Activated CD4-positive, alpha-beta T cell treated with anti-CD3 and anti-CD28 coated beads, Interleukin-2, amount 50 U/mL, for 24 hours (primary cell): ENCODE measurements at places on chromosomes 7 and 10.

GRCh38 chr10:44856696-44857095 is 54.4 kb upstream of the TMEM72 start:
- no peak for DNase-seq

GRCh38 chr10:5892007-5892406 is 2.0 kb downstream of the FBH1 start:
- no peak for DNase-seq

- no peak for DNase-seq
These were observed 32.3 kb upstream of the PRKCQ start for GRCh38 chr10:6612371-6612770.

DNA sequence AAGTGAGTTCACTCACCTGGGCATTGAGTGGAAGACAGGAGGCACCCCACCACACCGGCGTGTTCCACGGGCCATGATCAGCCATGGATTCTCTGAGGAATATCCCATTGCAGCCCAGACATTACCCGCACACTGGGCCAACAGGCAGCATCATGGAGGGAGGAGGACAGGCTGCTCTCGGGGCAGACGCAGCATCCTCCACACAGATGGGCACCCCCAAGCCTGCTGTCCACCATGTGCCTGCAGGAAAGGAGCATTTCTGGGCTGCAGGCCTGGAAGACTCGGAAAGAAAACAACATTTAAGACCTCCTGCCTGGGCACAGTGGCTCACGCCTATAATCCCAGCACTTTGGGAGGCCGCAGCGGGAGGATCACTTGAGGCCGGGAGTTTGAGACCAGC is 71.0 kb upstream of the SH2B2 start:
- DNase-seq, result no peak

DNA sequence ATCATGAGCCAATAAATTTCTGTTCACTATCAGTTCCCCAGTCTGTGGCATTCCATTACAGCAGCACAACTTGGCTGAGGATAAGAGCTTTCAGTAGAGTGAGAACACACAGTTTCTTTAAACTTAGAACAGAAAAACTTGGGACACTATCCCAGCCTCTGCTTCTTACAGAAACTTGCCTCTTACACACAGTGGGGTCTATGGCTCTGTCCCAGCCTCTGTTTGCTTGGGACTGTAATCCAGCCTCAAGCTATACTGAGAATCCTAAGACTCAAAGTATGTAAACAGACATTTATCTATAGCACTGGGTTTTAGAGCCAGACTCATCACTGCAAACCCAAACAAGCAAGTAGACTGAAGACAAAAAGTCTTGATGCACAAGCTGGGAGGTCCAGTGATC is 355.8 kb upstream of the VSTM2A start:
- DNase-seq, result no peak

GRCh38 chr7:151174246-151175046 is 7.0 kb upstream of the GBX1 start:
- no peak for DNase-seq

DNA sequence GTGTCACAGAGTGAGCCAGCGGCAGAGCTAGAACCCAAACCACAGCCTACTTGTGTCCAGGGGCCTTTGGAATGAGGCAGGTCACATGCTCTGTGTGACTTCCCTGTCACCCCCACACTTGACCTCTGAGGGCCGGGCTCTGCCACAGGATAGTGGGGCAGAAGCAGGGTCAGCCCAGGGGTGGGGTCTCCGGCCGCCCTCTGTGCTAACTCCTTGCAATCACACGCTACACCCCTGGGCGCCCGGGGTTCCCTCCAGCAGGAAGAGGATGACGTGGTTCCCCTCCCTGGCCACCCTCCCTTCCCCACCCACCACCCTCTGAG is 19.8 kb downstream of the TECPR1 start:
- no peak for DNase-seq

DNA sequence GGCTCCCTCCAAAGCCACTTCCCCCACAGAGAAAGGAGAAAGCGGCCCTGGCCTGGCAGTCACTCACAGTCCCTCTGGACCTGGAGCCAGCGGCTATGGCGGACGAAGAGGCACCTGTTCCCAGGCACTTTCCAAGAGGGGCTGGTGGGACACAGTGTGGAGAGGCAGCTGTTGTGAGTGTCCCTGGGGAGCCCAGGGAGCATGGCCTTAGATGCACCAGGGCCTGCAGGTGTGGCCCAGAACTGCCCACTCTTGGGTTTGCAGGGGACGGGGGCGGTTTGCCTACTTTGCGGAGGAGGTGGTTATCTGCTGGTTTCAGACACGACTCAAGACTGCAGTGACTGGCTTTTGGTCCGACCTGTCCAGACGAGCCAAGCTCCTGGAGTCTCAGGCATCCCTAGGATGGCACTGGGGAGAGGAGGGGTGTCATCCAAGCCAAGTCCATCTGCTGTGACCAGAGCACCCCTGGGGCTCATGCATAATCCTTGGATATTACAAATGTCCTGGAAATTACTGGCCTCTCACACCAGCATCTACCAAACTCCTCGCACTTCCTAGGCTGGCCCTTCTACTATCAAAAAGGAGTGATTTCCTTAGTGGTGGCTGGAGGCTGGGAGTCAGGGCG is 18.4 kb downstream of the CTBP2 start:
- no peak for DNase-seq

- no peak for DNase-seq
These were observed 633.8 kb upstream of the IGFBP3 start for GRCh38 chr7:46554688-46555422.

DNA sequence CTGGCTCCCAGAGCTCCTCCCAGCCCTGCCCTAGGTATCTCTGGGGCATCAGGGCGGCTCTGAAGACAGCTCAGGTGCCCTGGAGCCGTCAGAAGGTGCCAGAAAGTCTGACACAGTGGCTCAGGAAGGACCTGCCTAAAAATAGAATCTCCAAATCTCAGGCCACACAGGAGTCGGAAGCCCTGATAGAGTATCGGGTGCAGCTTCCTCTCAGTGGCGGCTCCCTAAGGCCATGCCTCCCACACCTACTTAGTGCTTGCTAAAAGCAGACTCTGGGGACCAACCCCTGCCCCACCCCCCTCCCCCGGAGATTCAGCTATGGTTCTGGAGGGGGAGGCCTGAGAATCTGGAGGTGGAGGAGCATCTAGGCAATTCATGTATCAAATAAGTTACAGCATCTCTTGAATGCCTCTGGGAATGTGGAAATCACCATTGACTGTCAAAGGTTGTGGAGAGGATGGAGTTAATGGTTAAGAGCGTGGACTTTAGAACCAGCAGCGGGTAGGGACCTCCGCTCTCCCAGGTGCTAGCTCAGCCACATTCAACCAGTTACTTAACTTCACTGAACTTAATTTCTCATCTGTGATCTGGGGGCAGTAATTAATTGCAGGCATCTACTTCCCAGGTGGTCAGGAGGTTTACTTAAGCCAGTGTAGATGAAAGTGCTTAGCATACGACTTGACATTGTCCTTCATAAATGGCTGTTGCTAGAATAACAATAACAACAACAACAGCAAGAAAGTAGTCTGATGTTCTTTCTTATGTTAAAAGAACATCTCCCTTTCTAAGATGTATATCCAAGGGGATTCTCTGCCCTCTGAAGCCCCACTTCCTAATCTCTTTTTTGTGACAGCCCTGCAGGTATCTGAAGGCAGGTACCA is 38.6 kb upstream of the MXI1 start:
- DNase-seq, result no peak

GRCh38 chr10:117112220-117112619 is 25.9 kb downstream of the VAX1 start:
- no peak for DNase-seq

GRCh38 chr7:132551439-132551838 is 24.8 kb downstream of the PLXNA4 start:
- no peak for DNase-seq

GRCh38 chr7:104035351-104035750 is 45.9 kb upstream of the RELN start:
- no peak for DNase-seq

- DNase-seq, result no peak
These were observed 39.2 kb downstream of the AIFM2 start for GRCh38 chr10:70093335-70093944.

GRCh38 chr10:810351-810846 is 120.9 kb upstream of the DIP2C start:
- DNase-seq, result no peak

- DNase-seq, result no peak
These were observed 421.4 kb upstream of the ZWINT start for GRCh38 chr10:56782503-56782902.

- DNase-seq, result no peak
These were observed 13.0 kb downstream of the MTURN start for GRCh38 chr7:30147785-30148184.

DNA sequence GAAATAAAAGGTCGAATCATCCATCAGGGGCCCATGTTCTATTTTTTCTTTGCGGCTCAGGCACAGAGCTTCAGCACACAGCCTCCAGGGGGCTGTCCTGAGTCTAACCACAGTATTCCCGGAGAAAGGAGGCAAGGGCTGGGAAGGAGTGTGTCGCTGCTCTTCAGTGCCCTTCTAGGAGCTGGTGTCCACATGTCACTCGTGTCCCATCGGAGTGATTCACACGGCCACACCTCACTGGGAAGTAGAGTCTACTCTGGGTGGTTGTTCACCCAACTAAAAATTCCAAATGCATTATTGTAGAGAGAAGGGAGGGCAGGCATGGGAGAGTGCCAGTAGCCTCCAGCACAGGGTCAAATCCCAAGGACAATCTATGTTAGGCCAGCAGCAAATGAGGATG is 114.8 kb upstream of the LANCL2 start:
- DNase-seq, result no peak

DNA sequence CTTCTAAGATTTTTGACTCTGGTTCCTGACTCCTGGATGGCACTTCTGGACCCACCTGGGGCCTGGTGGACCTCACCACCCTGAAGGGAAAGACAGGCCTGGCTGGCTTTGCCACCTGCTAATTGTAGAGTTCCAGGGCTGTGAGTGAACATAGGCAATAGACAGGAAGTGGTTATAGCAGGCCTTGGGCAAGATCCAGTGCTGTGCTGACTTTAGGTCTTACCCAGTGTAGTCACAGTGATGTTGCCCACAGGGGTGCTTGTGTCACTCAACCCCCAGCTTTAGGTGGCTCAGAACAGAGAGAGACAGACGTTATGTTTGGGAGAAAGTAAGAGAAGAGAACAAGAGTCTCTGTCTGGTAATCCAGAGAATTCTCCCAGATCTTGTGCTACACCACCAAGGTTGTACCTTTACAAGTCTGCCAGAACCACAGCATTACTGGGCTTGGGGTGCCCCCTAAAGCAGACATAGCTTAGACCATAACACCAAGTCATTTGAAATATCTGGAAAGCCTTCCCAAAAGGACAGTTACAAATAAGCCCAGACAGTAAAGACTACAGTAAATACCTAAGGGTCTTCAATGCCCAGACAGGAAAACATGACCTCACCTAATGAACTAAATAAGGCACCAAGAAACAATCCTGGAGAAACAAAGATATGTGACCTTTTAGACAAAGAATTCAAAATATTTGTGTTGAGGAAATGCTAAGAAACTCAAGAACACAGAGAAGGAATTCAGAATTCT is 303.4 kb downstream of the PCLO start:
- no peak for DNase-seq

DNA sequence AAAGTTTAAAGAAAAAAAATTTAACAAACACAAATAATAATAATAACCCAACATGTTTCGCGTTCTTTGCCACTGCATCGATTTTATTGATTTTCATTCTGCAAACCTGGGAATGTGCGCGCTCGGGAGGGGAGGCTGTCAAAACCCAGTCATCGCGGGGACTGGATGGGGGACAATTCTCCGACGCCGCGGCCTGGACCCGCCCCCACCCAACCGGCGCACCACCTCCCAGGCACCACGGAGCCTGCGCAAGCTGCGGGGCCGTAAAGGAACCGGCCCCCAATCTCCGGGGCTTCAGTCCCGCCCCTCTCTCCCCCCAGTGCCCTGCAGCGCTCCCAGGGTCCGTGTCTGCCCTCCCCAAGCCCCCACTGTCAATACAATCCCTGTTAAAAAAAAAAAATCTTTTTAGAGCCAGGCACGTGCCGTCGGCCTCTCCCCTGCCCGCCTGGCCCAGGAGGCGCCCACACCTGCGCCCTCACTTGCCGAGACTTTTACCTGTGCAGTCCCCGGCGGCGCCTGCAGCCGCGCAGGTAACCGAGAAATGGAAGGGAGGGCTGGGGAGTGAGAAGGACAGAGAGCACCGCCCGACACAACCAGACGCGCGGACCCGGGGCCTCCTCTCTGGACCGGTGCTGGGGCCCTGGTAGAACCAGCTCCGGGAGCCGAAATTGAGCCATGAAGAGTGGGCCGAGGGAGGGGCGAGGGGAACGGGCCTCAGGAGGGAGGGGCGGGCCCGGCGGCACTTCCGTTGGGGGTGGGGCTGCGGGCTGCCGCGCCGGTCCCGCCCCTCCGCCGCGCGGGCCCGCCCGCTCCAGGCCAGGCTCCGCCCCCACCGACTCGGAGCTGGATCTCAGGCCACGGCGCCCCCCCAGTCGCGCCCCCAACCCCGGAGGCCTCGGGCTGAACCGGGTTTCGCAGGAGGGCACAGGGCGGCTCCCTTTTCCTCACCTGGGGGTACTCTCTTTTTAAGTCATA is 7.6 kb upstream of the ZNF503 start:
- DNase-seq, result no peak

DNA sequence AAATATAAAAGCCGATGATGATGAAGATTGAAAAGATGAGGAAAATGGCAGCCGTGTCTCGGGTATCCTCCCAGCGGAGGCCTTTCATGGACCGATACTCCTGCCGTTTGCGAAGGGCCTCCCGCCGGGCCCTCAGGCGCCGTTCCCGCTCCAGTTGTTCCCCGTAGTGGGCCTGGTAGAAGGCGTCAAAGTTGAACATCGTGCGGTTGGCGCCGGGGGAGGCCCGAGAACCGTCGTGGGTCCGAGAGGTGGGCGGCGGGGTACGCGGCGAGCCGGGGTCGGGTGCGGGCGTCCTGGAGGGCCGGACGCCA is 553 bp downstream of the DNAJC30 start:
- no peak for DNase-seq

DNA sequence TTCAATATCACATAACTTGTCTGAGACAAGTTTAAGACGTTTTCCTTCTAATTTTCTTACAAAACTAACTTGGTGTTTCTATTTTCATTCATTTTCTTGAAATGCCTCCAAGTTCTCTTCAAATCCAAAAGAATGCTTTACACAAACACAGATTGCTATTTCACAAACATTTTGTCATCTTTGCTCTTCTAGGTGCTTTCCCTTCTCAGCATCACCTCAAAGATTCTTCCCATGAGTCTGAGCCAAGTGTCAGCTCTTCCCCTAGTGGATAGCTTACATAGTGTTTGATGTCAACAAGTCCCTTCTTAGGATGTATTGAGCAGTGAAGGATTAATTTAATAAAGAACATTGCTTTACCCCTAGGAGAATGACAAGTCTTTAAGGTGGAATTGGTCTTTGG is 38.1 kb upstream of the SEMA3A start:
- no peak for DNase-seq

- DNase-seq, result no peak
These were observed 93.4 kb downstream of the AVL9 start for GRCh38 chr7:32588657-32589056.

DNA sequence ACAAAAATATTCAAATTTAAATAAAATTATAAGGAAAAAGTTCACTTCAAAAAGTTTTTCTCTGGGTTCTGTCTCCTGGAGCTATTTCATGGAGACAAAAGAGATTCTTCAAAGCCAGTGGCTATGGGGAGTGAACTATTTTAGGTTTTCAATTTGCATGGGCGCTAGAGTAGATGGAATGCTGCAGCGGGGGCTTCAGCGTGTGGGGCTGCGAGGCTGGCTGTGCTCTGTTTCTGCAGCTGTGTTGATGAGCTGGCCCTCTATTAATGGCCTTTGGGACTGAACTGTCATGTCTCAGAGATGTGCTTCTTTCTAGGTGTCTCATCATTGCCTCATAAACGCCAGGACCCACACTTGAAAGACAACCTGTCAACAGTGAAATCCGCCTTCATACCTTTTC is 108.4 kb upstream of the NPY start:
- no peak for DNase-seq
